ENCODE measurements at places on chromosomes 13 and 19. TPM values are rescaled to one million over a fixed set of nuclear protein-coding genes. Genes with fewer than 3 reads are reported as not detected.

DNA sequence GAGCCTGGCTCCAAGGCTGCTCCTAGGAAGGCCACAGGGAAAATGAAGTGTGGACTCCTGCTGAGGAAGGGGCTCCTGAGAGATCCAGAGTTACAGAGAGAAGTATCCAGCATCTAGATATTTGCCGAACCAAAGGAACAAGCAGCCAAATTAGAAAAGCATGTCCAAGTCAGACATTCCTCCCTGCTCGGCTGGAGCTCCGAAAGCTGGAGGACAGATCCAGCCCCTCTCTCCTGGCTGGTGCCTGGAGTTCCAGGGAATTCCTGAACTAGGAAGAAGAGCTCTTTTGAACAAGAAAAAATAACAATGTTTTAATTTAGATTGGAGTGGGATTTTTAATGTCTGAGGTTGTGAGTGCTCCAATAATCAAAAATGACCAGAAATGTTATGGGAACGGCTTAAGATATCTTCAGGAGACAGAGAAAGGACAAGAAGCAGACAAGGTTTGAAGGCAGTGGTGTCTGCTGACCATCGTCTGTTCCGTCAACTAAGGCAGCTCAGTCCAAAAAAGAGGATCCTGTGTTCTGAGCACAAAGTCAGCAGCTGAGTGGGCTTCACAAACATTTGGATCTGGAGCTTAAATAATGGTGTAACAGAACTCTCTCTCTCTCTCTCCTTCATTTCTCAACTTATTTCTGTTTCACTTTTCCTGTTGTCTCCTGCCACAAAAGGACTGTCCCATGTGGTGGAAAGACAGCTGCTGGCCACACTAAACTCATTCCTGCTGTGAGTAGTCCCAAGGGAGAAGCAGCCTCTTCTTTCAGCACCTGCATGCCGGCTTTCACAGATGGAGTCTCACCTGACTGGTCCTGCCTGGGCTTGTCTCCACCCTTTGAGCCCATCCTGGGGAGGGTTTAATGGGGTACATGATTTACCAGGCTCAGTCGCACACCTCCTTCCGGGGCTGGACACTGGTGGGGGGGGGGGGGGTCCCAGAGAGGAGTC lies 31.5 kb upstream of the IRS2 start:
- no peak for DNase-seq

- no peak for DNase-seq
These were observed 22.9 kb downstream of the PPP2R1A start for GRCh38 chr19:52212572-52213255.

DNA sequence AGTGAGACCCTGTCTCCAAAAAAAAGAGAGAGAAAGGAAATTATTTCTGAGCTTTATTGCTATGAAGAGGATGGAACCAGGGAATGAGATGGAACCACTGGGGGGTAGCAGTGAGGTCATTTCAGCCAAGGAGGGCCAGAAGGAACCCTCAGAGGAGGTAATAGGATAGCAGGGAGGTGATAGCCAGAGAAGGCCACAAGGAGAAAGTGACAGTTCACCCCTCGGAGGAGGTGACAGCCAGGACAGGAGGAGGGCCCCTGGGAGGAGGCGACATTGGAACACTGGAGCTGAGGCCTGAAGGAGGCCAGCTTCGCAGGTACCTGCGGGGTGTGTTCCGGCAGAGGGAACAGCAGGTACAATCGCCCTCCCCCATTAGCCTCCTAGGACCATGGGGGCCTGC lies 675 bp upstream of the PGPEP1 start:
- DNase-seq: no peak

DNA sequence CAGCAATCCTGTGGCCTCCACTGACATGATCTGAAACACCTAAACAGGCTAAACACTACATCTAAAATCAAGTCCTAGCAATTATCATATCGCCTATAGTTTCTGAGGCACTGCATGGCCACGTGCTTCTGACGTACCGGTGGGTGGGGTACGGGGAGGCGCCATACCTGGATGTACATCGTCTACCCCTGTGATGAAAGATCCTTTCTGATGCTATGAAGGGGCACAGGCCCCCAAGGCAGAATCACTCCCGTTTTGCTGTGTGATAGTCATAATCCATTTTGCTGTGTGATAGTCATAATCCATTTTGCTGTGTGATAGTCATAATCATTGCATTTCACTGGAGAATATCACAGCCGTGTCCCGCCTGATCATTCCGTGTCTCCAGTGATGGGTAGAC lies 118.7 kb upstream of the SOX1 start:
- DNase-seq: no peak

- DNase-seq: no peak
These were observed 4.3 kb downstream of the RNF113B start for GRCh38 chr13:98172590-98173422.

- no peak for DNase-seq
These were observed 55.8 kb downstream of the SMARCA4 start for GRCh38 chr19:11016631-11017030.

DNA sequence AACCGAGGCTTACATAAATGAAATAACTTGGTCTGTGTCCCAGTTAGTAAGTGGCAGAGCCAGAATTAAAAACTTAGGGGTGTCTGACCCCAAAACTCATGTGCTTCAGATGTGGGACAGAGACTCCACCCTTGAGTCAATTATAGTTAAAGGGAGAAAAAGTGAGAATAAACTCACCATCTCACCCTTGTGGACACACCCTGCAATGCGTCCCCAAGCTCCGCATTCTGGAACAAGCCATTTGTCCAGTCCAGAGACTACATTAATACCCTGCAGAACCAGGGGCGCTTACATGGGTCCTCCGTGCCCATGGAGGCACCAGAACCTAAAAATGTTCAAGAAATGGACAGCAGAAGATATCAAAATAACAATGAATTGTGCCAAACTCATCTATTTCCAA lies 207.0 kb upstream of the ZNF507 start:
- DNase-seq: no peak

PCDH20 gene
- 0.21 TPM for total RNA-seq

ATXN8OS gene
- not detected for total RNA-seq

CYP4F2 gene
- total RNA-seq: not detected

KCNJ14 gene
- total RNA-seq: 1.7 TPM

SHFL gene
- 68.0 TPM for total RNA-seq

Data from T-helper 17 cell (primary cell).